ENCODE measurements at places on chromosomes 2 and 18.

- DNase-seq, result no peak
These were observed 1.4 kb downstream of the ELP2 start for GRCh38 chr18:36130883-36131653.

DNA sequence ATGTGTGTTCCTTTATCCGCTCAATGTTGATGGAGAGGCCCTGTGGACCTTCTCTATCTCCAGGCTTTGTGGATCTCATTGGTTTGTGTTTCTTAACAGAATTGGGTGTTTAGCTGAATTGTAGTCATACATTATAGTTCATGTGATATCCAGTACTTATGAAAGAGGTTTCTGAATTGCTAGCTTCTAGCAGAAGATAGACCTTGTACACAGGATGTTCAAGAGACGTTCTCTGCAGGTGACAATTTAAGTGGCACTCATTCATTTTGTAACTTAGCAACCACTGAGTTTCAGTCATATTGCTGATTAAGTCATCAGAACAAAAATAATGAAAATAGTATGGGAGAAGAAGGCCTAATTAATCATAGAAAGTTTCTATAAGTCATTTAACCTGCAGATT, 279.2 kb downstream of the ALPK2 start:
- no peak for DNase-seq

- DNase-seq, result no peak
These were observed 21.2 kb downstream of the RTN4 start for GRCh38 chr2:55029098-55029497.

DNA sequence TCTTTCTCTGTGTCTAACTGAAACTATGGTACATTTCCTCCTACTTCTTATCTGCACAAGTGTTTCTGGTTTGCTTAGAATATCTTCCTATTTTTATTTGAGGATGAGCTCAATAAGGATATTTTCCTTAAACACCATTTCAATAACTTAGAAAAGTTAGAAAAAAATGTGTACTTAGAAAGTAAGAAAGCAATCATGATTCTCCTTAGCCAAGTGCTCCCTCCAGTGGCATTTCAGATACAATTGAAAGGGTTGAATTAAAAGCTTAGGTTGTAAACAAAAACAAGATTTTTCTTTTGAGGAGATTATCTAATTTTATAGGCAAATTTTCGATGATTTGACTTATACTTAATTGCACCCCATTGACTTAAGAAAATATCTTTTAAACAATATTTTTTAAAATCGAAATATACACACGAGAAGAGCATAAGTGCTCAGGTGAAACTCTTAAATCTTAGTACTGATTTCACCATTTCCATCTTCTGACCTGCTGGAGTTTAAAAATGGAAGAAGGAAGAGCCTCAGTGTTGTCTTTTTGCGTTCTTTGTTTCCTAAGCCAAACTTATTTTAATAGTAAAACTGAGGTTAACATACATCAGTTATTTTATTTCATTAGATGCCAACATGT, 26.9 kb downstream of the C18orf63 start:
- no peak for DNase-seq

DNA sequence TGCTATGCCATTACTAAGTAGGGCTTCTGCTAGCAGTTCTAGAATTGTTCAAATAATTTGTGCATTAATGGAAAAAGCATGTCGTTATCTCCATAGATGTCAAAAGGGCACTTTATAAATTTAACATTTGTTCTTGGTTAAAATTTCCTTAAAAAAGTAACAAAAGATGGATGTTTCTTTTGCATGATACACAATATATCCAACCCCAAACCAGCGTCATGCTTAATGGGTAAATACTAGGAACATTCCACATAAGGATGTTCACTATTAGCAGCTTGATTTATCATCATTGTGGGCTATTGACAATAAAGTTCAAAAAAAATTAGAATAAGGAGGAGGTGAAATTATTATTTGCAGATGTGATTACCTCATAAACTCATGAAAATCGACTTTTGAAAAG, 79.7 kb downstream of the GREB1L start:
- no peak for DNase-seq

DNA sequence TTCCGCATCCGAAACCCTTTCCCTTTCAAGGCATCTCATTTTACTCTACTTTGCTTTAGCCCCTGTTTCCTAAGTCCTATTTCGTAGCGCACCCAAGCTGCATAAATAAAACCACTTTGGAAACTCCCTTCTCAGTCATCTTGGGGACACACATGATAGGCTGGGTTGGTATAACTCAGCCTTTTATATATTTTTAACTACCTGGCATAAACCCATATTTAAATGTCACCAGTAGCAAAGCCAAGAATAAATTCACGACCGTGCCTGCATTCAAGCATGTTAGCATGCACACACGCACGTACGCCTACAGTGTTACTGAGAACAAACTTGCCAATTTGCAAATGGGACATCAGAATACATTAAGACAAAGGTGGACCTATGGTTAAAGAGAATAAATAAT, 564.7 kb upstream of the PIK3C3 start:
- DNase-seq, result no peak

GRCh38 chr18:61988100-61988499, 95.3 kb upstream of the RNF152 start:
- DNase-seq, result no peak

DNA sequence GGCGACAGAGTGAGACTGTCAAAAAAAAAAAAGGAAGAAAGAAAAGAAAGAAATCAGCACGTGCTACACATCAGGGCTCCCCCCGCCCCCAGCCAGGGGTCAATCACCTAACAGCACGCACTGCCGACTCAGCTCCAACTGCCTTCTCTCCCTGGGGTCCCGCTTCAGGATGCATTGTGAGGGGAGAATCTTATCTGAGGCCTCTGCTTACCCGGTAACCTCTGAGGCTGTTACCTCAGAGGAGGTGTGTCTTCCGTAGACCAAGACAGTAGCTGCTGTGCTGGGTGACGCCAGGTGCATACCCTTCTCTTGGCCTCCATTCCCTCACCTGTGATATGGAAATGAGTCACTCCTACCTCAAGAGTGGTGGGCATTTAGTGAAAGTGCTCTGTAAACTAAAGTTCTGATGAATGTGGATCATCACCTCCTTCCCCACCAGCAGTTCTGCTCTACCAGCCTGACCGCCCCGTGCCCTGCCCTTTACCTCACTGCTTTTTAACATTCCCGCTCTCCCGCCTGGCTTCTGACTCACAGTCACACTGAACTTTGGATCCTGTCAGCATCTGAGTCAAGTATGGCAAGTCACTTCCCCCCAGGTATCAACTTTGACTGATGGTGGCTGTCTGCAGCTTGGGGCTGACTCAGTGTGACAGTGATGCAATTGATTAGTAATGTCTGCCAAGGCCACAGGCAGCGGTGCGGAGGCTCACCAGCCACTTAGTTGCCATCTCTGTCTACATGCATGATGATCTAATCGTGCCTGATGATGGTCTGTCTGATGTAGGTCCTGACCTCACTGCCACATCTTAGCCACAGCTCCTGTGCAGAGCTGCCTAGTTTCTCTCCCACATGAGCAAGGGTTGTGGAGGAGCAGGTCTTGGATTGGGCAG, 20.1 kb downstream of the ARID5A start:
- DNase-seq, result no peak

- no peak for DNase-seq
These were observed 893.2 kb upstream of the CRIM1 start for GRCh38 chr2:35462226-35462998.

DNA sequence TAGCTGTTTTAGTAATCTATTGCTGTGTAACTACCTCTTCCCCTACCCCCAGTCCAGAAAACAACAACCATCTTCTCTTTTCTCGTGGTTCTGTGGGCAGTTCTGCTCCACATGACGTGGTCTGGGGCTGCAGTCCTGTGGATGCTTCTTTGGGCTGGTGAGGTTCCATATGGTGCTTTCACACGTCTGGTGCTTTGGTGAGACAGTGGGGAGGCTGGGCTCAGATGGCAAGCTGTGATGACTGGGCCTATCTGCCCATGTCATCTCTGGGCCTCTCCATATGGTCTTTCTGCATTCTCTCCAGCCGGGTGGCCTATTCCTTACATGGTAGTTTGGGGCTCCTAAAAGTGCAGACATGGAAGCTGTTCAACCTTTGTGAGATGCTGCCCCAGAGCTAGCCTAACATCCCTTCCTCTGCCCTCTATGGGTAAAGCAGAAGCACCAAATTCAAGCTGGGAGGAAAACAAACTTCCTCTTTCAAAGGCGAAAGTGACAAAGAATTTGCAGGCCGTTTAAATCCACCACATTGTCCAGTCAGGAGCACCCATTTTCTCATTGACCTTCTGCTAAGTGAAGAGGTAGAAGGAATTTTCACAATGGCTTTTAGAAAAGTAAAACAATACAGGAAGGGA, 68.3 kb upstream of the IL1R1 start:
- DNase-seq, result no peak

- DNase-seq, result no peak
These were observed 13.0 kb downstream of the SCYGR4 start for GRCh38 chr2:227630322-227630721.

GRCh38 chr2:189485146-189485545, 43.9 kb downstream of the WDR75 start:
- no peak for DNase-seq

DNA sequence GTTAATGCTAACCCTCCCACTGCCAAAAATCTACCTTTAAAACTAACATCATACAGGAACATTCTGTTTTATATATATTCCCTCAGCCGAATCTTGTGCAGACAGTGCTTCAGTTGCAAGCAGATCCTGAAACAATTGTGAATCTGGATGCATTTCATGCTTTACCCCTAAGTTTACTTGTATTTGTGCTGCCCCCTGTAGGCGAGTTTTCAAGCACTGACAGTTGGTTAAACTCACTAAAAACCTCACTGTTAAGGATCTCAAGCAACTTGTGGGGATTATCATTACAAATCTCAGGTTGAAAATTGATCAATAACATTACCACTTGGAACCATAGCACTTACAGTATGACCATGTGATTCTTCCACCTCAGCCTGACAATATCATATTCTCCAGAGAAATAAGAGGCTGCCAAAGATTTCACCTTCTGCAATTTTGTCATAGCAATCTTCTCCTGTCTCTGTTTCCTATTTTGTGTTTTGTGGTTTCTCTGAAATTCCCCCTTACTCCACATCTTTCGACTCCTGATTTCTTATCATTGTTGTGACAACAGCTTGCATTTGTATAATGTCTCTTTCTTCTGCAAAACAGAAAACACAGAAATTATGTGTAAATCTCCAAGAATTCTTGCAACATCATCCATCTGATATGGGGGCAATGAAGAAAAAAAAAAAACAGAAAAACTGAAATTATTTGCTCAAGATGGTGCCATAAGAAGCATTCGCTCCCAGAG, 354.6 kb upstream of the SETBP1 start:
- DNase-seq, result peak; percentile 86

DNA sequence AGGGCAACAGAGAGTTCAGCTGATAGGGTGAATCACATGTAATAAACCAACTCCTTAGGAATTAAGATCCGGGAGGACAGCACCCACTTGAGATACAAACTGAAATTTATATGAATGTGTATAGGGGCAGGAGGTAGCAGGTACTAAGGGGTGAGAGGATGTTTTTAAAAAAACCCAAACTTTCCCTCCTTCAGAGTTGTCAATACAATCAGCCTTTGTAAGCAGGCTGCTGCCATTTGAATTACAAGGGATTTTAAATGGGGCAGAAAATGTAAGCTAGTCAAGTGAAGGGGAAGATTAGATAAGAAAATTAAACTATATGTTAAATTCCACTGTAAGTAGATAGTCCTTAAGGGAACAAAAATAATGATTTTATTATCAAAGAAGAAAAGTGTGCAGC, 1239.7 kb upstream of the CELF4 start:
- DNase-seq, result no peak

DNA sequence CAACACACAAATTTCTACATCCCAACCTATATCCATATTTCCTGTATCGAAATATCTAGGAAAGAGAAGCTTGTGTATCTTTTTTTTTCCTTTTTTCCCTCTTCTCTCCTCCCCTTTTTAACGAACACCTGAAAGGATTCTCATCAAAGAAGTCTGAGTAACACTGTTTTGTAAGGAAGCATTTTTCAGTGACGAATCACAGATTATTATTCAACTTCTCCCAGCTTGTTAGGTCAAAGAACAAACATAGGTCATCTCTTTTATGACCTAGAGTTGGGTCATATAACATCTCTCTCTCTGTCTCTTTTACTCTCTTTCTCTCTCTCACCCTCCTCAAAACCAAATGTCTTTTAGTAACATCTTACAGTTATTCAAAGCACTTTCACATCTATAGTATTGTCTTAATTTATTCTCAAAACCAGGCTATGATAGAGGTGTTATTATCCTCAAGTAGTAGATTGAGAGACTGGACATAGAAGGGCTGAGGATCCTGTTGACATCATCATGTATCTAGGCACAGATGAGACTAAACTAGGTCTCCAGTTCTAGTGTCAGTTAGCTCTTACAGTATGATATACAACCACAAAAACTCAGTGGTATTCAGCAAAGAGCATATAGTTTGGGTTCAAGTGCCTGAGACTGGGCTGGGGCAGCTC, 80.1 kb upstream of the SPOPL start:
- no peak for DNase-seq

DNA sequence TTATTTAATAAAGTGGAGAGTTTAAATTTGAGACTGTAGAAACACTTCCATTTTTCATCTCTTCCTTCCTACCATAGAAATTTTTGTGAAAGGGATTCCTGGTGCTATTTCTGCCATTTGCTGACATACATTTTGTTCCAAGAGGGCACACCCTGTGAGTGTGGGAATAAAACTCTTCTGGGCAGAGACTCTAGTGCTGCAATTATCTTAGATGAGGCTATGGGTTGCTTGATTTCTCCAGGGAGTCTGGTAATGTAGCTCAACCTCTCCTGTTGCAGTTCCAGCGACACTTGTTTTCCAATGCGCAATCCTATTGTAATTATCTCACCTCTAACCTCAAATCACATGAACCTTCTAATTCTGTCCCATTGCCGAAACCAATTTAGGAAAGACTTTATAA, 60.1 kb upstream of the ZSWIM2 start:
- no peak for DNase-seq

DNA sequence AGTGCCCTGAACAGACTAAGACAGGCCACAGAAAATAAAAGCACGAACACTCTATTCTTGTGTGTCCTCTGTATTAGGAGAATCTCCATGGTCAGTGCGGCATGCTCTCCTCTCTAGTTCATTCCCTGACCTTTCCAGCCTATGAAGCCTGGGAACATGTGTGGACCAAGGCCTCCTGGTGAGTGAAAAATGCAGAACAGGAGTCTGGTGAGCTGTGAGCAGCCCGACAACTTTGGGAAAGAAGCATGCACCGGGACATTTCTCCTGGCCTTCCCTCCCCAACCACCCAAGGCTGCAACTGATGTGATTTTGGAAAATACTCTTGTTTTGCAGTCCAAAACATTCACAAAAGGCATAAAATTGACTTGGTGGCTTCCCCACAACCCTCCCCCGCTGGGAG, 878.3 kb upstream of the ID2 start:
- no peak for DNase-seq

- no peak for DNase-seq
These were observed 62.0 kb upstream of the LGALSL start for GRCh38 chr2:64391940-64392339.

- no peak for DNase-seq
These were observed 27.7 kb downstream of the SDC1 start for GRCh38 chr2:20197192-20197591.

GRCh38 chr2:235191978-235192377, 240.2 kb downstream of the SH3BP4 start:
- DNase-seq, result no peak

- no peak for DNase-seq
These were observed 179.4 kb upstream of the DCC start for GRCh38 chr18:52160636-52161035.

- no peak for DNase-seq
These were observed 22.8 kb downstream of the PRKCE start for GRCh38 chr2:45674035-45674816.
